ENCODE measurements at places on chromosomes 4 and X.

GRCh38 chr4:140672416-140672815, 83.8 kb downstream of the TBC1D9 start:
- no peak for DNase-seq

DNA sequence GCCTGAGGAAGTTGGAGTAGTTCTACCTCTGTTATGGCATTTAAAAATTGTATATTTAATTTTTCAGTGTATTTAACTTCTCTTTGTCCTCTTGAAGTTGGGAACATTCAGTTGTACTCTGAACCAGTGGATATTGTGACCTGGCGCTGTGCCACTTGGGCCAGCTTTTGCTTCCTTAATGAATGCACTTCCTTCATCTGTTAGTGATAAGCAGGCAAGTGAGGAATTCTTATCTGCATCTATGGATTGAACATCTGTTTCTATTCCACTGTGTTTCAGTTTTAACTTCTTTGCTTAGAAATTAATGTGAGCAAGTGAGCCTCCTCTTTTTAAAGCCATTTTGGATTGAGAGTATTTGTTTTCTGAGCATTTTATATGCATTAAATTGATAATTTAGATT, 128.3 kb downstream of the UCHL1 start:
- DNase-seq = no peak

GRCh38 chr4:31005037-31005436, 284.9 kb downstream of the PCDH7 start:
- DNase-seq = no peak

DNA sequence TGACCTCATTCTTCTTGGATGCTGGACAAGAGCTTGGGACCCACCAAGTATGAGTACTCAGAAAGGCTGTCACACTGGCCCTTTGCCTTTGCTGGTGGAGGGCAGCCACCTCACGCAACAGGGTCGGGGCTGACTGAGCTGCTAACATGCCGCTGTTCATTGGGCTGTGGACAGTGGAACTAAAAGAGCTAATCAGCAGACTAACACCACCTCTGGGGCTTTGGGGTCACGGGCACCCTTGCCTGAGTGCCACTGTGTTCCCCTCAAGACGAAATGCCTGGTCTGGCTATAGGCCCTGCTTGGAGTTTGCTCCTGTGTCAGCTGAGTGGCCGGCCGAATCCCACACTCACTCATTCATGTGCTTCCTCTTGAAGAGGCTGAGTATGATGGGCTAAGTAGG, 559.6 kb downstream of the SPRY1 start:
- DNase-seq = no peak

DNA sequence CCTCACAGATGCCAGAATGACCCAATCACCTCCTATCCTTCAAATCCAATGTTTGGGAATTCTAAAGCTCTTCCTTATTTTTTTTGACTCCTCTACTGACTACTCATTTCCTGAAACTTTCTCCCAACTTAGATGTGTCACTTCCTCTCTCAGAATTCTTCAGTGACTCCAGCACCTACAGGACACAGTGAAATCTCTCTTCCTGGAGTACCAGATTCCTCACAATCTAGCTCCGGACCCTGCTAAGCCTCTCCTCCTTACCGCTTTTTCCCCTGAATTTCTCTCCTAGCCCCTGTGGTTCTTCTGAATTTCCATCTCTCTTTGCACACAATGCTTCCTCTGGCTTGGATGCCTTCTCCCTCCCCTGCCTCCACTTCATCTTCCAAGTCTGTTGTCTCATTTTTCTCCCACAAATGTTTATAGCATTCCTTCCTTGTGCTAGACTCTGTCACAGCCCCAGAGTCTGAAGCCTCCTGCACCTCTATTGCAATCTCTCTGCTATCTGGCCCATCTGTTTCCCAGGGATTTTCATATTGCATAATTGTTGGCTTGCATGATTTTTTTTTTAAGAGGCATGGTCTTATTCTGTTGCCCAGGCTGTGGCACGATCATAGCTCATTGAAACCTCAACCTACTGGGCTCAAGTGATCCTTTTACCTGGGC, 80.1 kb downstream of the ANAPC4 start:
- no peak for DNase-seq

All from suppressor macrophage treated with lipopolysaccharide for 1 hour (primary cell).